ENCODE measurements at places on chromosomes 16 and 17.

GRCh38 chr17:5921512-5922282, 148.5 kb upstream of the WSCD1 start:
- no peak for DNase-seq

- no peak for DNase-seq
Observed at GRCh38 chr17:6711681-6712057, 1.5 kb downstream of the SLC13A5 start.

DNA sequence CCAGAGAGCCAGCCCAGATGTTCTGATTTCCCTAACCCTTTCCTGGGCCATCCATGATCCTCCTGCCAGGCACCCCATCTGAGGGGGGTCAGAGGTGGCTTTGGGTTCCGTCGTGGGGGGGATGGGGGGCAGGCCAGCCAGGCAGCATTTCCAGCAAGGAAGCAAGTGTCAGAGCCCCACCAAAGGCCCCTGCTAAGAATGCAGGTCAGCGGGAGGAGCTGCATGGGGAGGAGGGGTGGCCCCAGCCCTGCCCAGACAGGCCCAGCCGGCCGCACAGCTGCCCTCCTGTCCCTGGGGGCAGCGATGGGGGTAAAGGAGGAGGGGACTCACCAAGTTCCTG, 2.3 kb upstream of the SCRN2 start:
- DNase-seq, result no peak

DNA sequence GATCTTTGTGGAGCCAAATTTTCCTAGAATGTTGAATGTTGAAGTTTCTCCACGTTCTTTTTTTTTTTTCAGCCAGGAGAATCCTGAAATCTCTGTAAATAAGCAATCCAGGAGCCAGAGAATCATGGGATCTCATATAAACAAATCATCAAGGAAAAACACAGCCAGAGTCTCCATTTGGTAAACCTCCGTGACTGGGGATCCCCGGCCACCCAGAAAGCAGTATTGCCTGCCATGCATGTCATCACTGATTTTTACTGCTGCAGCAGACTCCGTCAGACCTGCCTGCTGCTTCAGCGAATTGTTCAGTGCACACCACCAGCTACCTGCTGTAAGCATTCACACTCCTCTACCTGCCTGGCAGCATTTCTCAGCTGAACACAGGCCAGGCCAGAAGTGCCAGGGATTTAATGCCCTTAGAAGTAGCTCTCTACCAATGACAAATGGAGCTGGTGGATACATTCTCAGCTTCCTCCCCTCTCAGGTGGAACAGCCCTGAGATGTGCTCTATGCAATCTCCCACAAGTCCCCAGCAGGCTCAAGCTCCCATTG, 158.6 kb downstream of the CYLD start:
- DNase-seq, result peak; percentile 16

DNA sequence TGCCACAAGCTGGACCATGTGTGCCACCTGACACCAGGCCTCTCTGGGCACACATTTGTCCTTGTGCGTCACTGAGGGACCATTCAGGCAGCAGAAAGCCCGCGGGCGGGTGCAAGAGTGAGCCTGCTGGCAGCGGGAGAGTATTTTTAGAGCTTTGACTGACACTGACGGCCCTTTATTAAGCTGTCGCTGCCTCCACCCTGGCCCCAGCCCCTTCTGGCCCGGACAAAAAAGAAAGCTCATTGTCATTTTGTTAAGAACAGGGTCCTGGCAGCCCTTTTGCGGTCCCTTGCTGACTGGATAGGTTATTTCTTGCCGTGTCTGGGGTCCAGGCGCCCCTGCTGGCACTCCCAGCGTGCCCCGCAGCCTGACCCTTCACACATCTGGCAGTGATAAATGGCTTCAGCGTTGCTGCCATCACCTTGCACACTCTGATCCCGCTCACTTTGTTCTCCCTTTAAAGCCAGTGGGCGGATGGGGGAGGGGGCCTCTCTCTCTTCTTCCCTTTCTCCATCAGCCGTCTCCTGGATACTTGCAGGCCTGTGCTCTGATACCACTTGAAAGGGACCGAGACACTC, 78.4 kb upstream of the NKD1 start:
- no peak for DNase-seq

- no peak for DNase-seq
Observed at GRCh38 chr17:40796846-40797245, 2.9 kb downstream of the KRT28 start.

DNA sequence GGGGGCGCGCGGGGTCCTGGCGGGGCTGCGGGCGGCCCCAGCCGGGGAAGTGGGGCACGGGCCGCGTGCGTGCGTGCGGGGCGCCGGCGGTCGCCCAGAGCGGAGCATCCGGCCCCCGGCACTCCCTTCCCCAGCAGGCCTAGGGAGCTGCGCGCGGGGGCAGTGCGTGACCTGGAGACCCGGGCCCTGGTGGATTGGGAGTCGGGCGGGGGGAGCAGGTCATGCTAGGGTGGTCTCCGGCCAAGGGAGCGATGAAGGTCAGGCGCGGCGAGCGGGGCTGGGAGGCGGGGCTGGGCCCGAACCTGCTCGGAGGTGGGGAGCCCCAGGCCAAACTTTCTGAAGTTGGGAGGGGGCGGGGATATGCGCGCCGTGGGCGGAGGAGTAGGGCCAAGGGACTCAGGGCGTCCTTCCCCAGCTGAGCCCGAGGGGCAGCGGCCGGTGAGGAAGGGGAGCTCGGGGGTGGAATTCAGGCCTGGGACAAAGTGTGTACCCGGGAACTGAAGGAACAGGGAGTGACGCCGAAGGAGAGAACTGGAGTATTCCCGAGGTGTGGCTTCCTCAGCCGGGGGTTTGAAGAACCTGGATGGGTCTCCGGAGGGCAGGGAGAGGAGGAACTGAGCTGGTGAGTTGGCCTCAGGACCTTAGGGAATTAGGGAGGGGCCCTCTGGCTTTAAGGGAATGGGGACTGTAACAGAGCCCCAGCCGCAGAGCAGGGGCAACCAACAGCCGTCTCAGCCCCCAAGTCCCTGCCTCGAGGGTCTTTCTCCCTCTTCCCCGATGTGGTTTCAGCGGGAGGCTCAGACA, 589 bp downstream of the XYLT2 start:
- DNase-seq, result no peak

DNA sequence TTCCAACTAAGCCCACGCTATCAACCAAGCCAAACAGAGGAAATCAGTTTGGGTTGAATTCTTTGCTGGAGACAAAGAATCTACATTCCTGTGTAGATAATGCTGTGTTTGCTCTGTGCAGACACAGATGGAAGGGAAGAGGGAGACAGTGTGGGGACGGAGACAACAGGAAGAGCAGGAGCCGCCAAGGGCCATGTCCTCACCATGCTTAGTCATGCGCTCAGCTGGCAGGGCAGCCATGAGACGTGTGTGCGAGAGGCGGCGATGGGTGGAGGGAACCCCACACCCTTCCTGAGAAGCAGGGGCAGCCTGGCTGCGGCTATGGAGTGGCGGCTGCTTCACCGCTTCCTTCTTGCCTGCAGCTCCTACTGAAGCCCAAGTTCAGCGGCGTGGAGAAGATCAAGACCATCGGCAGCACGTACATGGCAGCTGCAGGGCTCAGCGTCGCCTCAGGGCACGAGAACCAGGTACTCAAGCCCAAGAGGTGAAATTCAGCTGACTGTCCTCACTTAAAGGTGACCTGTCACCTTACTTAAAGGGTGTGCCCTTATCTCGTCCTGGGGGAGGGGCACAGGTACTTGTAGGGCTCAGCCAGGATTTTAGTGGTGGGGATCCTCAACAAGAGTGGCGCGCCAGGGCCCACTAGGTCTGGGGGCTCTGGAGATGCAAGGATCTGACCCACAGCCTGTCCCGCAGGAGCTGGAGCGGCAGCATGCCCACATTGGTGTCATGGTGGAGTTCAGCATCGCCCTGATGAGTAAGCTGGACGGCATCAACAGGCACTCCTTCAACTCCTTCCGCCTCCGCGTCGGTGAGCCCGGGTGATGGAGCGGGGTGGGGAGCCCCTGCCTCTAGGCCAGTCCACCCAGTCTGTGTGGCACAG, 47.5 kb downstream of the ADCY7 start:
- DNase-seq, result no peak

- no peak for DNase-seq
Observed at GRCh38 chr16:11913425-11914079, 2.2 kb downstream of the GSPT1 start.

DNA sequence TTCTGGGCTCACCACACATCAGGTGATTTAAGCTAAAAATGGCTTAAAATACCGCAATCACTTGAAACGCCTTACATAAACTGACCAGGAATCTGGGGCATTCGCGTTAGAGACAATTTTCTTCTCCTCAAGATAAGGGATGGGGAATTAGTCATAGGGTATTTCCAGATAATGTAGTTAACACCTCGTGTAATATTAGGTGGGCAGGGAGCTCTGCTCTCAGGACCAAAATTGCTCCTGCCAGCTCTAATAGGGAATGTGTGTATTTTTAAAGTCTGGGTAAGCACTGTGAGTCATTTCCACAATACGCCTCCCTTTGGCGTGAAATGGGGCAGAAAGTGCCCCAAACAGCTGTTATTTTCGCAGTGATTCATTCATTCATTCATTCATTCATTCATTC, 408.6 kb downstream of the MAF start:
- no peak for DNase-seq

GRCh38 chr16:11949527-11949926, 7.7 kb upstream of the NPIPB2 start:
- DNase-seq, result peak; percentile 3

DNA sequence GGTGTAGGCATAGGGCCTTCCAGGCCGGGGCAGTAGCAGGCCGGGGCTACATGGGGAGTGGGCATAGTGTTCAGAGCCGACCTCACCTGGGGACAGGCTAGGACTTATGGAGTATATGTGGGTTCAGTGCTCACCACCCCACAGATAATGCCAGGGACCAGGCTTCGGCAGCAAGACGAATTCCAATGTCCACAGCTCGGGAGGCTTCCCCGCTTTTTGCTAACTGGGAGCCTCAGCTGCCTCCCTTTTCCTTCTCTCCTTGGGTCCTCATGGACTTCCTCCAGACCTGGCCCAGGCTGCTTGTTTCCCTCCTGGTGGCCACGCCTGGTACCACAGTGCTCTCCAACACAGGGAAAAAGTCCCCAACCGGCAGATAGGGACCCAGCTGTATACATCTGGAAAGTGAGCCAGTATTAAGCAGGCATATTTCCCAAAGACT, 20.1 kb upstream of the SLC46A1 start:
- no peak for DNase-seq

GRCh38 chr16:26985100-26986065, 81.3 kb upstream of the C16orf82 start:
- no peak for DNase-seq

GRCh38 chr16:57578521-57579360, 36.3 kb downstream of the ADGRG5 start:
- no peak for DNase-seq

DNA sequence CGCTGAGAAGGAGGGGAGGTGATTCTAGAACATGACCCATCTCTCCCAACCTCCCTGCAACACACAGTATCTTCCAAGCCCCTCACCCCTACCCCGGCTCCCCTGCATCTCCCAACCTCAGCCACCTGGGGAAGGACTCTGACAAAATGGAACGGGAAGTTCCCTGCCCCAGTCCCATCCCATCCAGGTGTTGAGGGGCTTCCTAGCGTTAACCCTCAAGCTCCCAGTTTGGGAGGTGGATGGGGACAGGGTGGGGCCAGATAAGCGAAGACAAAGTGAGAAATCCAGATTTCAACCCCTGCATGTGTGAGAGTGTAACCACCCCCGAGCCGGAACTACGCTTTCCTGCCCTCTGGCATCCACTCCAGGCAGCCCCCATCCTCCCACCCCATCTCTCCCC, 1.8 kb downstream of the ZSCAN10 start:
- no peak for DNase-seq

GRCh38 chr17:59666235-59666634, 41.0 kb downstream of the PTRH2 start:
- DNase-seq, result no peak

DNA sequence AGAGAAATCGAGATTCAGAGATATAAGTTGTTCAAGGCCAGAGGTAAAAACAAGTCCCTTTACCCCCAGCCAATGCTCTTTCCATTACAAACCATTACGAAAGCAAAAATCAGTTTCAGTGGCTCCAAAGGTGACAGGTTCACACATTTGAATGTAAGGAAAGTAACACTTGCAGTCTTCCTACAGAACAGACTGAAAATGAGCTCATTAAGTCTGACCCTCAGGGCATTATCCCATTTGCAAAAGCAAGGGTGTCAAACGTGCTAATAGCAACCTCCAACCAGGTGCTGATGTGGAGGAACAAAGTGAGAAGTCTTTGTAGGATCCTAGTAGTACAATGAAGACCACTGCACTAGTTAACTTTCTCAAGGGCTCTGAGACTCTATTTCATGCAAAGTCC, 65.2 kb downstream of the XPO6 start:
- DNase-seq, result peak; percentile 56

DNA sequence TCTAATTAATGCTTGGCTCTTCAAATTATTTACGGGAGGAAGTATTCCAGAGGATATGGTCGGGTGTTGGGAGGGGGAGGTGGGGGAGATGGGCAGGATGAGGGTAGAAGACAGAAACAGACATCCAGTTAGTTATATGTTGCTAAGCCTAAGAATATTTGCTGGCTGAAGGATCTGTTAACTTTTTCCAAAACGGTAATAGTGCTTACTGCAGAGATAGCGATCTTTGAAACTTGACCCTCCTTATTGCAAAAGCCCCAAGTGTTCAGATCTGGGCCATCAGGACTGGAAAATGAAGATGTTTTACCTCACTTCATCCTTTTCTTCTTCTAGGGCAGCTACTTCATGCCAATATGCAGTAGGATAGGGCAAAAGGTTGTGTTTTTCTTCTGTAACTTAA, 27.0 kb upstream of the MMD start:
- no peak for DNase-seq

GRCh38 chr16:35873472-35873871, 2414.1 kb downstream of the TP53TG3F start:
- no peak for DNase-seq

DNA sequence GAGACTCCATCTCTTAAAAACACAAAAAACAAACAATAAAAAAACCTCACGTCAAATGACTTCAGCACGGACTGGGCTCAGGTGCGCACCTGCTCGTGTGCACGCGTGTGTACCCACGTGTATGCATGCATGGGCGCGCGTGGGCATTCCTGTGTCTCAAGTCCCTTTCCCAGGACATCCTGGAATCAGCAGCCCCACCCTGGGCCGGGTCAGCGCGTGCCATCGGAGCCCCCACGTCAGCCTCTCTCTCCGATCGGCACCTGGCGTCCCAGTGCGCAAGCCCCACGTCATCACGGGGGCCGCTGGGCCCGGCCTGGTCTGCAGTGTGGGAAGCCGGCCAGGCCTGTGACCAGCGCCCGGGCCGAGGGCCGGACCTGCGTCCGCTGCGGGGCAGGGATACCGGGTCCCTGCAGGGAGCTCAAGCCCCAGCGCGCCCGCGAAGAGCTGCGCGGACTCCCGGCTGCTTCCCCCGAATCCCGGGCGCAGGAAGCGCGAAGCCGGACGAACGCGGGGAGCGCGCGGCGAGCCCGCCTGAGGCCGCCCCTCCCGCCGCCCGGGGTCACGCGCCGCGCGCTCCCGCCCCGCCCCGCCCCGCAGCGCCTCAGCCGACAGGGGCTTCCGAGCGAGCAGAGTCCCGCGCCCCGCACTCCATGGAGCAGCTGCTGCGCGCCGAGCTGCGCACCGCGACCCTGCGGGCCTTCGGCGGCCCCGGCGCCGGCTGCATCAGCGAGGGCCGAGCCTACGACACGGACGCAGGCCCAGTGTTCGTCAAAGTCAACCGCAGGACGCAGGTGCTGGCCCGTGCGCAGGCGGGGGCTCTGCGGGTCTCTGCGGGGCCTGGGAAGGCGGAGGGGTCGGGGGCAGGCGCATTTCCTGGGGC, at the start of gene FN3K:
TSS of gene FN3K (plus strand) at position 629 of the 880 bp plus-strand sequence. CDS start at position 651, 22 bp downstream.
- DNase-seq, result peak; percentile 28
